ENCODE measurements at places on chromosomes 11 and 22. TPM values are rescaled to one million over a fixed set of nuclear protein-coding genes. Genes with fewer than 3 reads are reported as not detected.

Gene MMP1
- not detected for polyA plus RNA-seq

Gene APOA5
- not detected for polyA plus RNA-seq

Gene PATE4
- not detected for polyA plus RNA-seq

Gene MIAT
- polyA plus RNA-seq = 0.64 TPM

Gene EXPH5
- polyA plus RNA-seq = 6.2 TPM

Gene LYVE1
- polyA plus RNA-seq = 57.7 TPM

Gene ALG9
- polyA plus RNA-seq = 41.8 TPM

Gene LRRC75B
- 42.2 TPM for polyA plus RNA-seq

Gene CATSPERZ
- not detected for polyA plus RNA-seq

Gene PRRG4
- 7.7 TPM for polyA plus RNA-seq

Gene RAG2
- 0.94 TPM for polyA plus RNA-seq

Gene MYO7A
- 4.0 TPM for polyA plus RNA-seq

Gene THAP12
- polyA plus RNA-seq = 71.8 TPM

Gene SULT4A1
- 5.4 TPM for polyA plus RNA-seq

Gene GGTLC2
- not detected for polyA plus RNA-seq

Gene RNF141
- polyA plus RNA-seq = 32.8 TPM

Gene APOBEC3G
- 6.5 TPM for polyA plus RNA-seq

Gene OPCML
- polyA plus RNA-seq = 9.9 TPM

Gene MRPL11
- 89.6 TPM for polyA plus RNA-seq

Gene SAA4
- not detected for polyA plus RNA-seq

Gene SIAE
- polyA plus RNA-seq = 35.9 TPM

Gene TSGA10IP
- not detected for polyA plus RNA-seq

Gene POLA2
- 27.6 TPM for polyA plus RNA-seq

Gene TSKU
- 33.1 TPM for polyA plus RNA-seq

Gene C11orf21
- polyA plus RNA-seq = 0.91 TPM

Gene MMP27
- polyA plus RNA-seq = not detected

Gene SPA17
- 20.6 TPM for polyA plus RNA-seq

Gene CD248
- 54.2 TPM for polyA plus RNA-seq

Gene CTSD
- polyA plus RNA-seq = 268 TPM

Gene C11orf87
- polyA plus RNA-seq = 0.09 TPM

Gene OR51I1
- not detected for polyA plus RNA-seq

Gene MAPK8IP2
- polyA plus RNA-seq = 1.0 TPM

Gene OR11H1
- polyA plus RNA-seq = not detected

Gene BTG4
- polyA plus RNA-seq = not detected

Gene CACNA1I
- 0.04 TPM for polyA plus RNA-seq

Gene ASCL2
- polyA plus RNA-seq = 3.1 TPM

Gene SAA1
- not detected for polyA plus RNA-seq

Gene NPAS4
- 0.35 TPM for polyA plus RNA-seq

Gene HTR3B
- 0.19 TPM for polyA plus RNA-seq

Gene DYNC2H1
- polyA plus RNA-seq = 44.6 TPM

Gene E2F8
- polyA plus RNA-seq = 10.5 TPM

Gene FAM83F
- polyA plus RNA-seq = 2.7 TPM

Gene DGCR6
- 14.4 TPM for polyA plus RNA-seq

Gene WT1
- 231 TPM for polyA plus RNA-seq

Gene PRR5L
- 16.7 TPM for polyA plus RNA-seq

Gene KCNQ1OT1
- polyA plus RNA-seq = 0.84 TPM

Gene NEAT1
- 327 TPM for polyA plus RNA-seq

Gene SEC14L2
- polyA plus RNA-seq = 7.4 TPM

Gene CASP1
- 3.3 TPM for polyA plus RNA-seq

Gene OR52I1
- 0.12 TPM for polyA plus RNA-seq

Gene TRIM48
- not detected for polyA plus RNA-seq

Gene ANO1
- 16.8 TPM for polyA plus RNA-seq

Gene FEN1
- polyA plus RNA-seq = 37.3 TPM

Gene TRPM5
- polyA plus RNA-seq = 3.8 TPM

Gene OR6A2
- polyA plus RNA-seq = not detected

Gene SLC17A6
- 0.06 TPM for polyA plus RNA-seq
